Activated naive CD4-positive, alpha-beta T cell treated with Interleukin-2 at 50 U/mL for 16 hours (primary cell): ENCODE measurements at places on chromosomes 6 and 20.
A peak's percentile ranks its signal among the peaks of the same experiment; 100 is the strongest.

- DNase-seq, result no peak
These were observed 4.4 kb downstream of the PCED1A start for GRCh38 chr20:2836035-2836434.

DNA sequence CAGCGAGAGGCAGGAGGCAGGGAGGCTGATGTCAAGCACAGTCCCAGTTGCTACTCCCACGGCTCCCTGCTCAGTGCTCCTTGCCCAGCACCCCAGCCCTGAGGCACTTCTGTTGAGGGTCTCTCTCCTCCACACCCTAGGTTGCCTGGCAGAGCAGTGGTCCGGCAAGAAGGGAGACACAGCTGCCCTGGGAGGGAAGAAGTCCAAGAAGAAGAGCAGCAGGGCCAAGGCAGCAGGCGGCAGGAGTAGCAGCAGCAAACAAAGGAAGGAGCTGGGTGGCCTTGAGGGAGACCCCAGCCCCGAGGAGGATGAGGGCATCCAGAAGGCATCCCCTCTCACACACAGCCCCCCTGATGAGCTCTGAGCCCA, 9.1 kb downstream of the CNPY3 start:
- no peak for DNase-seq

DNA sequence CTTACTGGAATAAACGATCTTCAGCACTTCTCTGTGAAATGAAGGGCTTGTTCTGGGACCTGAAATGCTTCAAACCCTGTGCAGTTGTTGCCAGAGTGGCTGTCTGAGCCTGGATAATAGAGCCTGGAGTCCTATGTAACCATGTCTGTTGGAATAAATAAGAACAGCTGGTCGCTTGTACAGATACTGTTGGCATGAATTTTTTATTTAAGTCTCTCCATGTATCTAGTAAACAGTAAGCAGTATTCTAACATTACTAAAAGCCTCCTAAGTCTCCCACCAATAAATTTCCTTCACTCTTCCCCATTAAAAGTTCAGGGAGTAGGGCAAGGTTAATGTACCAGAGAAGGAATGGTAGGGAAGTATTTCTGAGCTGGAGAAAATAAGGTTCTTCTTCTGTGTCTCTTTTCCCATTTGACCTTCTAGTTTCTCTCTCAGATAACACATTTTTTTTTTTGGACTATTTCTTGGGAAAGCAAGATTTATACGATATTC, 227.5 kb downstream of the PRL start:
- DNase-seq, result no peak

DNA sequence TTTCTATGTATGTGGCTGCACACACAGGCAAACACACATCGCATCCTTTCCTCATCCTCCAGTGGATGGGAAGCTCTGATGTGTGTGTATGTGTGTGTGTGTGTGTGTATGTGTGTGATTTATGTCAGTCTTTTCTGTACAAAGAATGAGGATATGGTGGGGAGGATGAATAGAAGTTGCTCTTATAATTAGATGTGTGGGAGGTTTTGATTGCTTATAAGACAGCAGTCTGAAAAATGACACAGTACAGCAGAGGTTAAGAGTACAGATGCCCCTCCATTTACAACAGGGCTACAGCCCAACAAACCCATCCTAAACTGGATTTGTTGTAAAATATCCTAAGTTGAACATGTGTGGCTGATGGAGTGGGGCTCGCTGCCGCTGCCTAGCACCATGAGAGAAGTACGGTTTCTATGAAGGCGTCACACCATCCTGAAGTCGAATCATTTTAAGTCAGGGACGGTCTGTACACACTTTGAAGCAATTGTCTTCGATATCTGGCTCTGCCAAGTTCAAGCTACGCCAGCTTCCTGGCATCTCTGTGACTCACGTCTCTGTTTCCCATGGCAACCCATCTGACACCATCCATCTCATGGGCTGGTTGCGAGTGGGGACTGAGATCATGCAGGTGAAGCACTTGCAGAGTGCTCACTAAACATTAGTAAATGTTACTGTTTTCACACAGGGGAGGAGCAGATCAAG, 252.6 kb downstream of the MYLK4 start:
- no peak for DNase-seq

DNA sequence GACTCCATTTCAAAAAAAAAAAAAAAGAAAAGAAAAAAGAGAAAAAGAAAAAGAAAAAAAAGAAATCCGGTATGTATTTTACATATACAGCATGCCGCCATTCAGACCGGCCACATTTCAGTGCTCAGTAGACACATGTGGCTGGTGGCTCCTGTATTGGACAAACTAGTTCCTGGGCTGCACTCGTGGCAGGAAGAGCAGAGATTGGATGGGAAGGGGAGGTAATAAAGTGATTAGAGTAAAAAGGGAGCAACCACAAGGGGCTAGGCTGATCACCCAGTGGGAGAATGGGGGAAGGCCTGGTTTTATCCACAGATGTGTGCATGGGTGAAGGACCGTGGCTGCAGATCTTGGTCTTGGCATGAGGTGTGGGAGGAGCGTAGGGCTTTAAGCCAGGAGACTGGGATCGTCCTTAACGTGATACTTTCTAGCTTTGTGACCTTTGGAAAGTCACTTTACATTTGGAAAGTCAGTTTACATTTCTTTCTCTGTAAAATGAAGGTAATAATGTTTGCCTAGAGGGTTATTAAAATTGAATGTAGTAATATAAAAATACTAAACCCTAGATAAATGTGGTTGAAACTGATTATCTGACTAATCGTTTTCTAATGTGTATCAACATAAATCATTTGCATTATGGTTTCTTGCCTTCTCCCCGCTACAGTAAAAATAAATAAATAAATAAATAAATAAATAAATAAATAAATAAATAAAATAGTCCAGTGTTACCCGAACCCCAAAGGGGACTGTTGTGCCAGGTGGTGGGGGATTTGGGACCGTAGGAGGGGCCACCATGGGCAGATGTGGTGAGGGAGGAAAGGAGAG, 869 bp upstream of the TRIM15 start:
- no peak for DNase-seq

DNA sequence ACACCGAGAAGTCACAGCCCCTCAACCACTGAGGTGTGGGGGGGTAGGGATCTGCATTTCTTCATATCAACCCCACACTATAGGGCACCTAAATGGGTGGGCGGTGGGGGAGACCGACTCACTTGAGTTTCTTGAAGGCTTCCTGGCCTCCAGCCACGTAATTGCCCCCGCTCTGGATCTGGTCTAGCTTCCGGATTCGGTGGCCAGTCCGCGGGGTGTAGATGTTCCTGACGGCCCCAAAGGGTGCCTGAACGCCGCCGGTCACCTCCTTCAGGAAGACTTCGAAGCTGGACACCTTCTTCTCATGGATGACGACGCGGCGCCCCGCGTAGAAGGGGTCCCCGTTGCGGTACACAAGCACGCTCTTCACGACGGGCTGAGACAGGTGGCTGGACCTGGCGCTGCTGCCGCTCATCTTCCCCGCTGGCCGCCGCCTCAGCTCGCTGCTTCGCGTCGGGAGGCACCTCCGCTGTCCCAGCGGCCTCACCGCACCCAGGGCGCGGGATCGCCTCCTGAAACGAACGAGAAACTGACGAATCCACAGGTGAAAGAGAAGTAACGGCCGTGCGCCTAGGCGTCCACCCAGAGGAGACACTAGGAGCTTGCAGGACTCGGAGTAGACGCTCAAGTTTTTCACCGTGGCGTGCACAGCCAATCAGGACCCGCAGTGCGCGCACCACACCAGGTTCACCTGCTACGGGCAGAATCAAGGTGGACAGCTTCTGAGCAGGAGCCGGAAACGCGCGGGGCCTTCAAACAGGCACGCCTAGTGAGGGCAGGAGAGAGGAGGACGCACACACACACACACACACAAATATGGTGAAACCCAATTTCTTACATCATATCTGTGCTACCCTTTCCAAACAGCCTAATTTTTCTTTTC, at the start of gene DCDC2:
Gene DCDC2, minus strand, starts transcription at position 724 of the 883 bp plus-strand sequence. Its CDS starts 309 bp downstream, at position 415.
- peak; percentile 40 for DNase-seq

- DNase-seq, result no peak
These were observed 811.0 kb upstream of the GJE1 start for GRCh38 chr6:141321493-141322347.

GRCh38 chr20:3311623-3312022, 72.6 kb upstream of the SLC4A11 start:
- DNase-seq, result no peak

DNA sequence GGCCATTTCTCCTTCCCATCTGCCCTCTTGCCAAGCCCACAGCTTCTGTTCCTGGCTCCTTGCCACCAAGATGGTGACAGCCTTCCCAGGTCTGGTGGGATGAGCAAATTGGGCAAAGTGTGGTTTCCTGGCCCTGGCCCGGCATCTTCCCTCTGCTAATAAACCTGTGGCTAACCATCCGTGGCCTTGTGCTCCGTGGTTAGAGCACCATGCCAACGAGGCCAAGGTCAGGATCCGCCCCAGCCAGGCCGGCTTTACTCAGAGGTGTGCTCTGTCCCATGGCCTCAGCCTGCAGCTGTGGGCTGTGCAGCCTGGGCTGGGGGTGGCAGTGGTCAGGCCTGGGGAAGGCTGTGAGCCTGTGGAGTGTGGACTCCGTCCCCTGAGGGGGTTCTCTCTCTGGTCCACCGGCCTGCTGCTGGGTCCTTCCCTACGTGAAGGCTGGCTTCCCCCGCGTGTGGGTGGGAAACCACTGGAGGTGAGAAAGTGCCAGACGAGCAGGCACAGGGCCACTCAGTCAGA, 117.4 kb downstream of the VEGFA start:
- DNase-seq, result no peak

DNA sequence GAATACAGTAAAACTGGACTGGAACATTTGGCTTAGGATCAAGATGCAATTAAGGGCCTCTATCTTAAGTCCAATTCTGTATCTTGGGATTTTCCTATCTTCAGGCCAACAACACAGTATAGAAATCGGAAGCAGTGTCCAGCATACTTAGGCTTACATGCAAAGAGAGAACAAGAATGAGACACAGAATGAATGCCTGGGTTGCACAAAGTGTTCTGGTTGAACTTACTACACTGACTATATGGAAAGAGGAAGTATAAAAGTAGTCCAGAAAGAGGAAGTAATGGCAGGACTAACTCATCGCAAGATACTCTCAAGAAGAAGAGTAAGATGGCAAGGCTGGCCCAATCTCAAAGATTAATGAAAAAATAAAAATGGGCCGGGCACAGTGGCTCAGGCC, 87.6 kb downstream of the BTBD9 start:
- no peak for DNase-seq

- DNase-seq, result no peak
These were observed 28.6 kb upstream of the YWHAB start for GRCh38 chr20:44856856-44857448.

DNA sequence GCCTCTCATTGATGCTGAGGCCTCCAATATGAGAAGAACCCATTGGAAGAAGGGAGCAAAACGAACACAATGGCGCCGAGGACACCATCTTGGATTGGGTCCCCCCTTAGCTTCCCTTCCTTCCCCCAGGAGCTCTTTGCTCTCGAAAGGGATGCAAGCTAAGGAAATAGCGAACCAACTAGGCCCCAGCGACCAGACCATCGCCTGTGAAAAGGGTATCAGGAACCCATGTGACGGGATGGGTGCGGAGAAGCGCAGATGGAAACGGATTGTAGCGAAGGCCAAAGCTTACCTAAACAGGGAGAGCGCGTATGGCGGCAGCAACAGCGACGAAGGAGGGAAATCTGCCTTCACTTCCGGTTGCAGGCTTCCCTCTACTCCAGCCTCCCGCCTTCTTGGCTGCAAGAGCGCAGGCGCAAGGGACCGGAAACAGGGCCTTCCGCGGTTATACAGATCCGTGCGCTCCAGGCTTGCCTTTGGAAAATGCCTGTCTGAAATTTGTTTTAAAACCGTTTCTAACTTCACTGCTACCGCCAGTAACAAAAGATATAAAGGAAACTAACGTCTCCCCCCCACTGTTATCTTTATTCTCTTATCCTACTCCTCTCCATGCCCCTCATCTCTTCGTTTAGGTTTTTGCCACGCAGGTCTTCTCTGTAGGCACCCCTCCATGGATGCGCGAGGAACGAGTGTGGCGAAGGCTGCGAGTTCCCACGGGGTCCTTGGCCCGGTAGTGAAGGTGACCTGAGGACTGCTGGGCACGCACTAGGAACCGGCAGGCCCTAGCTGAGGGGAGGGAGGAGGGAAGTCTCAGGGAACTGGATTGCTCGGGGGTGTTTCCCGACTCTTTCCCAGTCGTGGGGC, at the start of gene DDX39B:
Gene DDX39B, minus strand, starts transcription at position 346 of the 864 bp plus-strand sequence. CDS start 1,471 bp downstream, outside the sequence.
- peak; percentile 94 for DNase-seq

- no peak for DNase-seq
These were observed 311.5 kb downstream of the HDGFL1 start for GRCh38 chr6:22880686-22881433.

DNA sequence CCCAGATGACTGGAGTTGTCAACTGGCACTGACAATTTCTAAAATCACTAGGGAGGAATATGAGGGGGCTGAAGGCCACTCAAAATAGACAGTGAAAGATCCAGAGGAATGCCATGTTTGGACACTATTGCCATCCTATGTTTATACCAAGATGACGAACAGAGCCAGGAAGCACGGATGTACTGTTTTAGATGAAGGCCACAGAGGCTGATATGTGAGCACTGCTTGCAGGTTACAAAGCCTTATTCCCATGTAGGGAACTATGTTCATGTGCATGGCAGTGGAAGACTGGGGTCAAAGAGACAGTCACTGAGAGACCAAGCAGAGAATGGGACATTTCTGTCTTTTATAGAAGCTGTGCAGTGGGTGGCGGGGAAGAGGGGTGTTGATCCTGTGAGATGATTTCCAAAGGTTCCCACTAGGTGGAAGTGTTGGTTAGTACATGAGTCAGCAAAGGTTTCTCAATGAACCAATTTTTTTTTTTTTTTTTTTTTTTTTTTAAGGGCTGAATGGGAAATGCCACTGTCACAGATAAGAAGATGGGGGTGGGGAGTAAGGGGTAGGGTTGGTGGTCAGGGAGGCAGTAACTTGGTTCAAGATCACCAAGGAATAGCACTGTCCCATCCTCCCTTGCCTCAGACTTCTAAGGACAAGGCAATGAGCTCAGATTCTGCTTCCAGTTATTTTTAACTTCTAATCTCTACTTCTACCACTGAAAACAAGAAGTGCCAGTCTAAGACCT, 46.7 kb upstream of the MOCS1 start:
- DNase-seq, result no peak

GRCh38 chr6:155380666-155381332, 66.5 kb upstream of the TFB1M start:
- no peak for DNase-seq

DNA sequence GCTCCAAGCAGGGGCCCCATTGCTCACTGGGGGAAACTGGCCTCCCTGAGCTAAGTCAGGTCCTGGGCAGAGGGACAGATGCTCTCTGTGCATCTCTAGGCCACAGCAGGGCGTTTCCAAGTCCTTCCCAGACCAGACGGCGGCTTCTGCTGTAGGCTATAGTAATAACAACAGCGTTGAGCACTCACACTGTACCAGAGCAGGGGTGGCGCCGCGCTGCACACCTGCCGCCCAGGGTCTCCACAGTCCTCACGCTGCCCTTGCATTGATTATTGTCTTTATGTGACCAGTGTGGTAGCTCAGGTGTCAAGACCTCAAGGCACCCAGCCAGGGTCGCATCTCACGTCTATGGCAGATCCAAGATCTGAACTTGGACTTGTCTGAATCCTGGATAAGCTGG, 14.9 kb upstream of the CCN5 start:
- no peak for DNase-seq

- no peak for DNase-seq
These were observed 125.0 kb upstream of the RPS6KA2 start for GRCh38 chr6:166752097-166752496.
